Epithelial cell of proximal tubule (primary cell): ENCODE measurements at places on chromosomes 16 and 17. TPM values are rescaled to one million over a fixed set of nuclear protein-coding genes. Genes with fewer than 3 reads are reported as not detected.

GPRC5B gene
- 9.9 and 11.4 TPM in 2 replicates for total RNA-seq

SPN gene
- 0.43 TPM in 1 of 2 replicates, not detected in the other for total RNA-seq

CCL7 gene
- 0.17 TPM in 1 of 2 replicates, not detected in the other for total RNA-seq

SYCE1L gene
- 2.4 and 10.7 TPM in 2 replicates for total RNA-seq

DNA sequence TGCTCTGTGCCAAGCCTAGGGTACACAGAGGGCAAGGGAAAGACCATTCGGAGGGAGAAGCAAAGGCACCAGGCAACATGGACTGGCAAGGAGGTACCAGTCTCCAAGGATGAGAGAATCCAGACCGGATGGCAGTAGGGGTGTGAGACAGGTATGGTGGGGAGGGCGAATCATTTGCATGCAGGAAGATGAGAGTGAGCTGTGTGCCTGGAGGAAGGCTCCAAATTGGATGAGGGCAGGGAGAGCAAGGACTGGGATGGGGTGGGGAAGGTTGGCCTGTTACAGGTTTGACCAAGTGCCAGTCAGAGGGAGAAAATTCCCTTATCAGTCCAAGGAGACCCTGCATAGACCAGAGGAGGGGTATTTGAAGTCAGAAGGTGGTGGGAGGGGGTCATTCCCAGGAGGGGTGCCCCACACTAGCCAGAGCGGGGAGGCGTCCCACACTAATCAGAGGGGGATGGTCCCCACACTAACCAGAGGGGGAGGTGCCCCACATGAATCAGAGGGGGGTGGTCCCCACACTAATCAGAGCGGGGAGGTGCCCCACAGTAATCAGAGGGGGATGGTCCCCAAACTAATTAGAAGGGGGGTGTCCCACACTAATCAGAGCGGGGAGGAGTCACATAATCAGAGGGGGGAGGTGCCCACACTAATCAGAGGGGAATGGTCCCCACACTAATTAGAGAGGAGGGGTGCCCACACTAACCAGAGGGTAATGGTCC, 737 bp downstream of the CANT1 start:
- DNase-seq, result no peak

- DNase-seq, result no peak
Measured at GRCh38 chr17:17063546-17064122, 21.4 kb downstream of the MPRIP start.

- no peak for DNase-seq
Measured at GRCh38 chr17:60747069-60747808, 69.6 kb downstream of the BCAS3 start.
